NCI-H1694 (cell line): ENCODE measurements at places on chromosomes 13 and 19.

DNA sequence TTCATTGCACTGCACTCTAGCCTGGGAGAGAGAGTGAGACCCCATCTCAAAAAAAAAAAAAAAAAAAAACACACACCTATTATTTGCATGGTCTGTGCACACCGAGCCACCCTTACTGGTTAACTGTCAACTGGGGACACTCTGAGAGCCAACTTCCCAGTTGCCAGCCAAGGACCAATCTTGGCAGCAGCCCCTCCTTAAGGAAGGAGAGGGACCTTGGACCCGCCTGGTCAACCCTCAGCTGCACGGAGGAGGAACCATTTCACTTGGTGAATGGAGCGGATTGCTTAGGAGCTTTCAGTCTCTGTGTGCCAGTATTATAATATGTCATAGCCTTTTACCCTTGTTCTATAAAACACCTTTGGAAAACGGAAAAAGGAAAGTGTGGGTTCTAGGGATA lies 24.9 kb downstream of the MICOS13 start:
- no peak for DNase-seq

GRCh38 chr13:96678801-96679200 lies 315.5 kb downstream of the OXGR1 start:
- DNase-seq, result no peak

DNA sequence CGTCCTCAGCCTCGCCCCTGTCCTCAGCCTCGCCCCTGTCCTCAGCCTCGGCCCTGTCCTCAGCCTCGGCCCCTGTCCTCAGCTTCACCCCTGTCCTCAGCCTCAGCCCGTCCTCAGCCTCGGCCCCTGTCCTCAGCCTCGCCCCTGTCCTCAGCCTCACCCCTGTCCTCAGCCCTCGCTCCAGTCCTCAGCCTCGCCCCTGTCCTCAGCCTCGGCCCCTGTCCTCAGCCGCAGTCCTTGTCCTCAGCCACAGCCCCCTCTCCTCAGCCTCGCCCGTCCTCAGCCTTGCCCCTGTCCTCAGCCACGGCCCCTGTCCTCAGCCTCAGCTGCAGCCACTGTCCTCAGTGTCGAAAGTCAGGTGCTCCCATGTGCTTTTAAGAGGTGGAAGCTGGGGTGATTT lies 10.5 kb downstream of the C13orf46 start:
- no peak for DNase-seq

- DNase-seq, result no peak
Measured at GRCh38 chr19:9935506-9936325, 599 bp downstream of the OLFM2 start.

DNA sequence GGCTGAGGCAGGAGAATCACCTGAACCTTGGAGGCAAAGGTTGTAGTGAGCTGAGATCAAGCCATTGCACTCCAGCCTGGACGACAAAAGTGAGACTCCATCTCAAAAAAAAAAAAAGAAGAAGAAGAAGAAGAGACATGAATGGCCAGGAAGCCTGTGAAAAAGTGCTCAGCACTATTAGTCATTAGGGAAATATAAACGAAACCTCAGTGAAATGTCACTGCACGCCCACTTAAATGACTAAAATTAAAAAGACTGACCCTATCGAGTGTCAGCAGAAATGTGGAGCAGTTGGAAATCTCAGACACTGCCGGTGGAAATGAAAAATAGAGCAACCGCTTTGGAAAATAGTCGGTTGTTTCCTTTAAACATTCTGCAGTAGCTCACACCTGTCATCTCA lies 5.5 kb upstream of the TYROBP start:
- DNase-seq, result no peak

DNA sequence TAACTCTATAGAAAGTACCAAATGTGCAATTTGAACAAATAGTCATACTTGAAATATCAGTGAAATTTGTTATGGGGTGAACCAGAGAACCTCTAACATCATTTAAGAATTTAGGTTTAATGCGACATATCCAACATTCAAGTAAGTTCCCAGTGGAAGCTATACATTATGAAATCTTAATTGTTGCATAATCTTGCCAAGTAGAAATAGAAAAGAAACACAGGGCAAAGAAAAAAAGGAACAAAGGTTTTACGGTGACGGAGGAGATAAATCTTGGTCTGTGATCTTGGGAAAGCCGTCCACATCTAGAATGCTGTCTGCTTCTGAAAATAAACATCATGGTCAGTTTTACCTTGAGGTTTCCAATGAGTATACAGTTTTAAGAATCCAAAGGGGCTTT lies 445.7 kb downstream of the RFC3 start:
- DNase-seq, result no peak

DNA sequence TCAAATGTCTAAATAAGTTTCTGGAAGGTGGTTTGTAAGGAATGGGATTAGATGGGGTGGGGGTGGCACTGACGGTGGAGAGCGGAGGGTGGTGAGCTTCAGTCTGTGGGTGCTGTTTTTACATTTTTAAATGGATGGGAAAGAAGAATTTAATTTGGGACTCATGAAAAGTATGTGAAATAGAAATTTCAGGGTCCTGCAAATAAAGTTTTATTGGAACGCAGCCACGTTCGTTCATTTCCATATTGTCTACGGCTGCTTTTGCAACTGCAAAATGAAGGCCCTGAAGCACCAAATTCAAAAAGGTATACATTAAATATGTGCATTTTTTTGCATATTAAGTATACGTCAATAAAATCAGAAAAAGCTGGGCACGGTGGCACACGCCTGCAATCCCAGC lies 9.9 kb downstream of the KANK2 start:
- no peak for DNase-seq

DNA sequence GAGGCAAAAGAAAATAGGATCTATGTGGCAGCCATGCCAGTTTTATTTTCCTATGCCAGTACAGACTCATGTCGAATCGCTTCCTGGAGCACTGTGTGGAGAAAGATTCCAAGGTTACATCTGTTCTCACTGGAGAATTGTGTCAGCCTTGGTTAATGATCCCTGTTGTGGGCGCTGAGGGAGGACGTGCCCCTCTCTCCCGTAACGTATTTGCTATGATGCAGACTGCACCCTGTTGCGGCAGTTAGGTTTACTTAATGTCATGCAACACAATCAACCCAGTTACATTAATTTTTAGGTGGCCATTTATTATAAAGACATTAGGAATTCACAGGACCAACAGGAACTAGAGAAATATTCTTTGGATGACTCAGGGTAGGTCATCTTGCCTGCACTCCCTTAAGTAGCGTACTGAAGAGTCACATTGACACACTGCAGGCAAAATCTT lies 892.9 kb downstream of the EFNB2 start:
- DNase-seq, result no peak

GRCh38 chr13:71156550-71156949 lies 710.5 kb downstream of the DACH1 start:
- no peak for DNase-seq

GRCh38 chr19:44345959-44346358 lies 10.5 kb downstream of the ZNF112 start:
- peak; percentile 3 for DNase-seq

DNA sequence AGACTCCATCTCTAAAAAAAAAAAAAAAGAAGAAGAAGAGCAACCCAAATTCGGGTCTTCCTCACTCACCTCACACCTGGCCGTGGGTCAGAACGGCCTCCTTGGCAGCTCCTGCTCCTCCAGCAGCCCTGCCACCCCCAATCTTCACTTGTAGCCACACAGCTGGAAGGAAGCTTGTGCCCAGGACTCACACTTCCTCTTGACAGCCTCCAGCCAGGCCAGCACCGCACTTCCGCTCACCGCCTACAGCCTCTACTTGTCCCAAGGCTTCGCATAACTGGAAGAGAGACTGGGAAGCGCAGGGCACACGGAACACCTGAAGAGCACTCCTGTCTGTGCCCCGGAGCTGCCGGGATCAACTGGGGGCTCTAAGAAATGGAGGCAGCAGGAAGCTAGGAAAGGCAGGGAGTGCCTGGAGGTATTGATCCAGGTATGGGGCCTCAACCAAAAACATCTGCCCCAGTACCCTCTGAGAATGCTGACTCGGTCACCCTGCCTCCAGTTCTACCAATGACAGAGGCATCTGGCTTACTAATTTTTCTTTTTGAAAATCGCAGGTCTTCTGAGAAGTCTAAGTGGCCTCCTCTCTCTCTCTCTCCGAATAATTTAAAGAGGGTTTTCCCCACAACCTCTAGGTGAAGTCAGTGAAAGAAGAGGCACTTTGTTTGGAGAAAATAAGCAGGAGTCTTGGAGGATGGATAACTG lies 31.1 kb upstream of the ATP12A start:
- no peak for DNase-seq

DNA sequence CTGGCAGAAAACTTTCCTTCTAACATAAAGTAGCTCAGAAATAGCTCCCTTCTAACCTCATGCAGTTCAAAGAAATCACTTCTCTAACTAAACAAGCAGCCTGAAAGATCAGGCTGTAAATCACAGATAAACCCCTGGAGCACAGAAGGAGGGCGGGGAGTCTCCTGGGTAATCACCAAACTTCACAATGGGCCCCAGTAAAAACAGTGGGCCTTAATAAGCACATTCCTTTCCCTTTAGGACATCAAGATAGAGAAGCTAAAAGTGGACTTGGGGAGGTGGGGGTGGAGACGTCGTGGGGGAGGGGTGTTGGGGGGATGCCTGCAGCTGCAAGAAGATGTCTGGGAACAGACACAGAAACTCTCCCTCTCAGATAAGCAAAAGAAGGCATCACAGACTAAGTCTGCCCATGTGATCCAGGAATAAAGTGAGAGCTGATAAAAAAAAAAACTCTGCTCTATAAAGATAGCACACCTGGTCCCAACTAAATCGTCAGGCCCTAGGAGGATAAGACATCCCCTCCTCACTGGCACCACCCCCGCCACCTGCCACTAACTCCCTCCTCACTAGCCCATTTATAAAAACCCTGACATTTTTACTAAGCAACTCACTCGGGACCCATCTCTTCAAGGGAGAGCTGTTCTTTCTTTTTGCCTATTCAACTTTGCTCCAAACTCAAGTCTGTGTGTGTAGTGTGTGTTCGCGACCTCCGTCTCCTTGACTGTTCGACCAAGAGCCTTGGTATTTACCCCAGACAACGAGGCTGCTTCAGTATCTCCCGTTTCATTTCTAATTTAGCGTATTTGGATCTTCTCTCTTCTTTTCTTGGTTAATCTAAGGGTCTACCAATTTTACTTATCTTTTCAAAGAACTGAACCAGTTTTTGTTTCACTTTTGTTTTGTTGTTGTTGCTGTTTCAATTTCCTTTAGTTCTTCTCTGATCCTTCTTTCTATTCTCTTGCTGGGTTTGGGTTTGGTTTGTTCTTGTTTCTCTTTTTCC lies 31.7 kb downstream of the DNAJC15 start:
- no peak for DNase-seq

- no peak for DNase-seq
Measured at GRCh38 chr13:39525506-39525905, 77.5 kb downstream of the LHFPL6 start.

DNA sequence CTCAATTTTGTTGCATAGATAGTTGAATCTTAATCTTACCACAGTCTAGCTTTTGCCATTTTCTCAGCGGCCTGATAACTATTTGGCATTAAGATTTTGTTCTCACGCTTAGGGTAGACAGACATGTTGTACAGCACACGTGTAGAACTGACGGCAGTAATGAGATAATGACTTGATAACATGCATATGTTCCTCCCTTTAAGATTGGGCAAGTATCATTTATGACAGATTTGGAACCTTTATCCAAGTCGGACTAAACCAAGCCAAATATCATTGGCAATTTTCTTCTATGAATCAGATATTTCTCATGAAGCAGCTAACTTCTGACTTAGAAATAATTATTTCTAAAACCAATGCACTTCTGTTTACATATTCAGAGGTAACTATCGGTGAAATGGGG lies 205.5 kb downstream of the NDFIP2 start:
- no peak for DNase-seq

DNA sequence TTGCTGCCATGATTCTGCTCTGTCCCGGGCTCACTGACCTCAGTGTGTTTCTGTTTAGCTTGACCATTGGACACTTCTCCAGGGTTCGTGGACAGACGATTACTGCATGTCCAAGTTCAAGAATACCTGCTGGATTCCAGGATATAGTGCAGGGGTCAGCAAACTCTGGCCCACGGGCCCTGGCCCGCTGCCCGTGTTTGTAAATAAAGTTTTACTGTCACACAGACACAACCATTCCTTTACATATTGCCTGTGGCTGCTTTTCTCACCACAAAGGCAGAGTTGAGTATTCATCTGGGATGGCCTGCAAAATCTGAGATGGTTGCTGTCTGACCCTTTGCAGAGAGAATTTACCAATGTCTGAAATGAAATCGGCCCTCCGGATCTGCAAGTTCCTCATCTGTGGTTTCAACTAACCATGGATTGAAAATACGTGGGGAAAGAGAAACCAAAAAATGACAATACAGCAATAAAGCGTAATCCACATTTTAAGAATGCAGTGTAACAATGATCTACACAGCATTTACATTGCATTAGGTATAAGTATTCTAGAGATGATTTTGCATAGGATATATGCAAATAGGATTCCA lies 25.9 kb upstream of the F2RL3 start:
- no peak for DNase-seq

DNA sequence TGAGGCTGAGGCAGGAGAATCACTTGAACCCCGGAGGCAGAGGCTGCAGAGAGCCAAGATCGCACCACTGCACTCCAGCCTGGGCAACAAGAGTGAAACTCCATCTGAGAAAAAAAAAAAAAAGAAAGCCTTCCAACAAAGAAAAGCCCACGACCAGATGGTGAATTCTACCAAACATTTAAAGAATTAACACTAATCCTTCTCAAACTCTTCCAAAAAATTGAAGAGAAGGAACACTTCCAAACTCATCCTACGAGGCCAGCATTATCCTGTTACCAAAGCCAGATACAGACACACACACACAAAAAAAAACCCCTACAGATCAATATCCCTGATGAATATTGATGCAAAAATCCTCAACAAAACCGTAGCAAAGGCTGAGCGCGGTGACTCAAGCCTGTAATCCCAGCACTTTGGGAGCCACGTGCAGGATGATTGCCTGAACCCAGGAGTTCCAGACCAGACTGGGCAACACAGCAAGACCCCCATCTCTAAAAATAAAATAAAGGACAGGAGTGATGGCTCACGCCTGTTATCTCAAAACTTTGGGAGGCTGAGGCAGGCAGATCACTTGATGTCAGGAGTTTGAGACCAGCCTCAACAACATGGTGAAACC lies 6.2 kb upstream of the EVI5L start:
- no peak for DNase-seq

- no peak for DNase-seq
Measured at GRCh38 chr13:98133946-98134345, 8.9 kb upstream of the FARP1 start.

GRCh38 chr13:32086366-32086765 lies 54.8 kb downstream of the FRY start:
- no peak for DNase-seq

DNA sequence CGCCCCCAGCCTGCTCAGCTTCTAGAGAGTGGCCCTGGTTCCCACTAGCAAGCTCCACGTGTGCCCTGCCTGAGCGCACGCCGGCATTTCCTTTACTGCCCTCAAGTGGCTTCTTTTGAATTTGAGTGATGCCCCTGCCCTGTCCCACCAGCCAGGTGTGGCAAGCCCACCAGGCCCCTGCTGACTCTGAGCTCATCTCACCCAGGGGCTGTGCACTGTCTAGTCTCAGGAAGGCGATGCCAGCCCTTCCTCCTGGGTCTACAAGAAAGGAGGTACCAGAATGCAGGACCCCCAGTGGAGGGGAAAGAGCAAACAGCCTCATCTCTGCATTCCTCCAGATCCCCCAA lies 17.3 kb upstream of the EPHX3 start:
- DNase-seq, result no peak
